Skeletal muscle cell (primary cell): ENCODE measurements at places on chromosomes 3 and 15.
A peak's percentile ranks its signal among the peaks of the same experiment; 100 is the strongest.

DNA sequence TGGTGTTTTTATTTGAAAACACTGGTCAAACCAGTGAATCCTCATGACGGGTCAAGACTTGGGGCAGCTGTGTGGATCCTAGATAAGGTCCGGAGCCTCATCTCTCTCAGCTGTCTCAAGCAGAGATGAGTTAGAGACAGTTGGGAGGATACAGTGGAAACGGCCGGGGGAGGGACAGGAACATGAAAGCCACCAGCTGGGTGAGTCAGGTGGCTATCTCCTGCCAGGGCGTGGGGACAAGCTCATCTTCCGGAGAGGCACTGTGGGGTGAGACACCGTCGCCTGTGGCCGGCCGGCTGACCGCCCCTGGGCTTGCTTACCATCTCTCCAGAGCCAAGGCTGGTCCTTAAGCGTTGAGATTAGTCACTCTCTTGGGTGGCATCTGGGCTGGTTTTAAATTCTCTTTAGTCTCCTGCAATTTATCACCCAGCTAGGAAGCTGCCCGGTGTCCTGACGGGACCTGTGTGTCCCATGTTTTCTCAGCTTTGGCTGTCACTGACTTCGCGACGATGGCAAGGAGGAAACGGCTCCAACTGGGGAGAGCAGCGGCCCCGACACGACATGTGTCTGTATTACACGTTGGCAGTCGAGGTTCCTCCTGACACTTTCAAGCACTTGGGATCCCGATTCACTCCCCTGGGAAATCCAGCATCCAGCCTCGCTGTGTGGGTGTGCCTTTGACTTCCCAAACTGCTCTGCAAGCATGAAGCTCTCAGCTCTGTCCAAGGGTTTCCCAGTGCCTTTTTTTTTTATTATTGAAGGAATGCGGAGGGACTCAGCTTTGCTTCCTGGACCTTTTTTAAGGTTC is 7.5 kb downstream of the ST8SIA2 start:
- no peak for DNase-seq

DNA sequence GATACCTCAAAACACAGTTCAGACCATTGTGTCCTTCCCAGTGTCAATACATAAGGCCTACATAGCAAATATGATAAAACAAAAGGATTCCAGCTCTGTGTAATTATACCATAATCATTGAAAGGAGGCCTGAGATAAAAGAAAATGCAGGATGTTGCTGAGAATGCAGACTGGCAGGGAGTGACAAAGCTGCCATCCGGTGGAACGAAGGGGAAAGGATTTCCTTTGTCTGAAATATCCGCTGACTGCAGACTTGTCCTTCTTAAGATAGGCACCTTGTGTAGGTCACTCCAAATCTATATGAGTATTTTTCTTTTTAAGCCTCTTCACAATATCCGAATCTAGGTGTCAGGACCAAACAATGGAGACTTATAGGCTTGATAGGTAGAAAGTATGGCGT is 108.0 kb downstream of the KCNH8 start:
- no peak for DNase-seq

DNA sequence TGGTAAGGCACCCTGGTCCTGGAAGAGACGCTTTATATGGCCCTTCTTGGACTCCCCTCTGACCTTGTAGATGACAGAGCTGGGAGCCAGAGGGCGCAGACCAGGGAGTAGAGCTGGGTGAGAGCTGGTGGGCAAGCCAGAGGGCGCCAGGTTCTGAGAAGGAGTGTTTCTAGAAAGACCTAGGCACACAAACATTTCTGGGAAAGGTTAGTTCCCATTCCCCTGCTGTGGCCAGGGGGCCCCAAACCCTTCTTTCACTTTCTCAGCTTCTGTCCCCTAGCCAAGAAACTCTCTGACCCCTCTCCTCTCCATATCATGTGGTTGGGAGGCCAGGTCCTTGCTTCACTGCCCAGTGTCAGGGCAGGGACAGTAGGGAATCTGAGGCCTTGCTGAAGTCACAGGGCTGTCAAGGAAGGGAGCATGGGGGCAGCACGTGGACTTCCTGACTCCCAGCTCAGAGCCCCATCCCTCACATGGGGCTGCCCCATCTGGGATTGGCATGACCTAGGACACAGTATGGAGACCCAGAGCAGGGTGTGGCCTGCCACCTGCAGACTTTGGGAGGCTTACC is 3.6 kb downstream of the HEMK1 start:
- DNase-seq = no peak

DNA sequence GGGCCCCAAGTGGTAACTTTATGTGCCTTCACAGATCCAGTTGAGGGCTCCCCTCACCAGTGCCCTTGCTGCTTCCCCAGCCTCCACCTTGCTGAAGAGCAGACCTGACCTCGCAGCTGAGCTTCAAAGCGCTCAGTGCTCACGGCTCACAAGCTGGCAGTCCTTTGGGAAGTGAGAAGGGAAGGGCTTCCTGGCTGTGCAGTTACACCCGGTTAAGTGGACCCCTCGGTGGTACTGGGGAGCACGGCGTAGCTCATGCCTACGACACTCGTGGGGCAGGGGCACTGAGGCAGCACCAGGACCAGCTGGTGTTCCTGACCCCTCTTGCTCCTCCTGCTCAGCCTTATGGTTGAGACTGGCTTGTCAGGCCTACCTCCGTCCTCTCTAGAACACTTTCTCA is 629.0 kb upstream of the TBL1XR1 start:
- DNase-seq = no peak

GRCh38 chr15:28001641-28002040 is 97.5 kb downstream of the OCA2 start:
- DNase-seq = no peak

- DNase-seq = no peak
These were observed 21.1 kb downstream of the CCRL2 start for GRCh38 chr3:46427916-46428833.

GRCh38 chr15:69380100-69380725 is 33.9 kb upstream of the KIF23 start:
- no peak for DNase-seq

DNA sequence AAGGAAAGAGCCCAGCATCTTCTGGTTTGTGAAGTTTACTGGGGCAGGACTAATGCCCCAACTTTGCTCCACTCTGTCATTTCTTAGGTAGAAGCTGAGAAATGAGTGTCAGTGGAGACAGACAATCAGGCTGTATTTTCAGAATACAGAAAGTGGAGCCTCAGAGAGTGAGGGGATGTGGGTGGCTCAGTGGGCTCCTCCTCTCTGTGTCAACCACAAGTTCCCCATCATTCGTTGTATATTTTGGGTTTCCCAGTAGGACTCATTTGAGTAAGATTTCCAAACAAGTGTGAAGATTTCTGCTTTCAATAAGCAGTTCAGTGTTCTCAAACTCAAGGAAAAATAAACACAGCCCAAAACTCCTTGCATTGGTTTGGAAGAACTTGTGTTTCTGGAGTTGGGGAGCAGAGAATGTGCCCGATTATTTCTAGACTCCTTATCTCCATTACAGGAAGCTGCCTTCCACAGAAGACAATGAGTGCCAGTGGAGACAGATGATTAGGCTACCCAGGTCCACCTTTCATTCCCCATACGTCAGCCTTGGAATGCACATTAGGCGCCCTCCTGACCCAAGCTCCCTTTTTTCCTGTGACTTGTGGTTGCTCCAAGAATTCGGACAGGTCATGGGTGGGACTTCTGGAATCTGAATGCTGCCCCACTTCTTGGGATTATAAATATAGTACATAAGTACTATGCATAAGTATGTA is 792.1 kb upstream of the LMCD1 start:
- DNase-seq = no peak

GRCh38 chr3:132539681-132540080 is 57.4 kb upstream of the ACKR4 start:
- no peak for DNase-seq

- no peak for DNase-seq
These were observed 118.1 kb downstream of the LRRK1 start for GRCh38 chr15:101037090-101037830.

DNA sequence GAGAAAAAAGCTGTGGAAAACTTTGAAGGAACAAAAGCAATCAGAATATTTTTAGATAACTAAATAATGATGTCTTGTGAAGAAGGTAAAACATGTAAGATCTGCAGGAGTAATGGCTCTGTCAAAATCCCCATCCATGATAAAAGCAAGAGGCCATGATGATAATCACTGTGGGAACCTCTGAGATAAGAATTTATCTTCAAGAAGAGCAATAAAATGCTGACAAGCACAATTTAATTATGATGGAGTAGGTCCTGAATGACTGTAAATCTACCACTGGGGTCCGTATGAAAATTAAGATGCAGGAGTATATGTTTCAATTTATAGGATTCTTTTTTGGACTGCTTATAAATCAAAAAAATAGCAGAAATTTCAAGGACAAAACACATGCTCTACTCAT is 68.3 kb upstream of the CHMP2B start:
- no peak for DNase-seq

DNA sequence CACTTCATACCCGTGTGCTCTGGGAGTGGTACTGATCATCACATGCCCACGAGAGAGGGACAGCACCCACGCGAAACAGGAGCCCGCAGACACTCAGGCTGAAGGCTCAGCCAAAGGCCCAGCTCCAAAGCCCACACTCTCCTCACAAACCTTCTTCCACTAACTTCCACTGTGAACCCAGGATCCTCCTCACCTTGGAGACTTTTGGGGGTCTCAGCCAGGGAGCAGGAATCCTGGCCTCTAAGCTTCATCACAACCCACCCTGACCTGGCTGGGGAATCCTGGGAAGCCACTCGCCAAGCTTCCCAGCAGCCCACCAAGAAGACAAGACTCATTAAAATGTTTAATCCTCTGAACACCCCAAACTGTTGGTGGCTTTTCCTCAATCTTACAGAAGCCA is 421.2 kb downstream of the OCA2 start:
- DNase-seq = no peak

GRCh38 chr15:45224621-45225217 is 27.3 kb upstream of the SLC28A2 start:
- no peak for DNase-seq

DNA sequence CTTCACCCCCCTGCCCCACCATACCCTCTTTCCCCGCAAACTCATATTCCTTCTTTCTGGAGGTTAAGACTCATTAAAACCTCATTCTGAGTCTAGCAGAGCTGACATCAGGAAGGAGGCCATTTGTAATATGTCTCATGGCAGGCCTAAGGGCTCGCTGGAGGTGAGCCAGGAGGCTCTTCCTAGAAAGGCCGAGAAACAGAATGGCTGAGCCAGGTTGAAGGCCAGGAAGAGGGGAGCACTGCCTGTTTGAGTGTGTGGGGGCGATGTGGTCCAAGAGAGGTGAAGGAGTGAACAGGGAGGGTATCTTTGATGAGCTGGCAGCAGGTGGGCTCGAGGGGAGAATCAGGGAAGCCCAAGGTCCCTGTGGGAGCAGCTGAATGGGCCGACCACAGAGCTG is 317.3 kb downstream of the TLE3 start:
- no peak for DNase-seq

GRCh38 chr15:64180235-64180824 is 17.5 kb upstream of the PPIB start:
- no peak for DNase-seq

GRCh38 chr3:189820365-189820720 is 189.2 kb downstream of the TP63 start:
- no peak for DNase-seq

GRCh38 chr3:189914799-189915198 is 205.9 kb downstream of the P3H2 start:
- DNase-seq = peak; percentile 91

- no peak for DNase-seq
These were observed 7.3 kb upstream of the EHD4 start for GRCh38 chr15:41979493-41980266.

GRCh38 chr3:117201901-117202774 is 492.6 kb downstream of the TUSC7 start:
- no peak for DNase-seq

- DNase-seq = no peak
These were observed 53.5 kb downstream of the STRIT1 start for GRCh38 chr3:155239960-155240359.

GRCh38 chr15:82045179-82045891 is 483 bp downstream of the MEX3B start:
- DNase-seq = no peak

DNA sequence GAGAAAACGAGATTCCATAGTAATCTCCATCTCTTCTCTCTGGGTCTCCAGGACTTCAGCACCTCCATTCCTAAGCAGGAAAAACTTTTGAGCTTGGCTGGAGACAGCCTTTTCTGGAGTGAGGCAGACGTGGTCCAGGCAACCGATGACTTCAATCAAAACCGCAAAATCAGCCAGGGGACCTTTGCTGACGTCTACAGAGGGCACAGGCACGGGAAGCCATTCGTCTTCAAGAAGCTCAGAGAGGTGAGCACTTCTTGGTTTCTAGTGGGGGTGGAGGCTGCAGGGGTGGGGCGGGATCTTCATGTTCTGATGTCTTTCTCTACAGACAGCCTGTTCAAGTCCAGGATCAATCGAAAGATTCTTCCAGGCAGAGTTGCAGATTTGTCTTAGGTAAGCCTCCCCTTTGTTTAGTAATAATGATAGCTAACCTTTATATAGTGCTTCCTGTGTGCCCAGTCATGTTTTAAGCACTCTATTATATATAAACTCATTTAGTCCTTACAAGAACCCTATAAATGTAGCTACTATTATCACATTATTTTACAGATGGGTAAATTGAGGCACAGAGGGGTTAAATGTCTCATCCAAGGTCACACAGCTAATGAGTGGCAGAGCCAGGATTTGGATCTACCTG is 35.0 kb upstream of the TATDN2 start:
- no peak for DNase-seq
